ENCODE measurements at places on chromosomes 7 and 10. TPM values are rescaled to one million over a fixed set of nuclear protein-coding genes. Genes with fewer than 3 reads are reported as not detected.

CACNB2 gene
- not detected for total RNA-seq

PAPSS2 gene
- 0.13 TPM for total RNA-seq

EVX1 gene
- not detected for total RNA-seq

NPM3 gene
- total RNA-seq: 26.7 TPM

GTF2IRD1 gene
- 4.0 TPM for total RNA-seq

BTBD16 gene
- total RNA-seq: not detected

PPP1R17 gene
- total RNA-seq: not detected

CYP3A4 gene
- total RNA-seq: not detected

DNA sequence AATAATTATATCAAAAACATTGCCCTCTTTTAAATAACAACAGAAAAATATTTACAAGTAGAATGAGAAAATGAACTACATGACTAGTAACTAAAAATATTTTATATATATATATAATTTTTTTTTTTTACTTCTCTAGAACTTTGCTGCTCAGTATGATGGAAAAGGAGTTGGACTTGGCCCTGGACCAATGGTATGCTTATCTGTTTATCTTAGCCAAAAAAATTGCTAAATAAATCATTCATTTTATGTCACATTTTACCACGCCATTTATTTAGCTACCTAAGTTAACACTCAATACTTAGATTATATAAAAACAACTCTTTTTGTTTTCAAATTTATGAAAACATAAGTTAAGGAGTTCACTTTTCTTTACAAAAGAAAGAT lies 6.7 kb downstream of the COL1A2 start:
- no peak overlapping the region for H3K27ac ChIP-seq
- DNase-seq: no peak
- H3K4me1 ChIP-seq: no peaks in the 10 kb centered on the region

- no peaks in the 10 kb centered on the region for H3K4me1 ChIP-seq
- H3K4me3 ChIP-seq: no peak overlapping the region
- H3K36me3 ChIP-seq: no peaks in the 10 kb centered on the region
- H3K27me3 ChIP-seq: no peaks in the 10 kb centered on the region
- DNase-seq: no peak
- no peak overlapping the region for H3K27ac ChIP-seq
Measured at GRCh38 chr10:17954861-17955260, 3.1 kb downstream of the SLC39A12 start.

DNA sequence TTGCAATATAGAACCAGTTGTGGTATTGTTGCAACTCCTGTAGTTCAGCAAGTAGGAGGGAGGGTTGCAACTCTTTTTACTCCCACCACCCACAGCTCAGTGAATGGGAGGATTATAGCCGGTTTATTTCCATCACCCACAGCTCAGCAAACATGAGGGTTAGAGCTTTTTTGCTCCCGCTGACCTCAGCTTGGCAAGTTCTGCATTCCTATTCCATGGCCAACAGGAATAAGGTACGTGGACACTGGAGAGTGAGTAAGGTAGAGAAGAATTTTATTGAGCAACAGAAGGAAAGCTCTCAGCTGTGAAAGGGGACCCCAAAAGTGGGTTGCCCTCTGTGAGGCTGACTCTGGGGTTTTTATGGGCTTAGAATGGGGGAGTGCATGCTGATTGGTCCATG lies 167.1 kb upstream of the SMIM30 start:
- H3K4me3 ChIP-seq: no peak overlapping the region
- no peak overlapping the region for H3K27ac ChIP-seq
- H3K36me3 ChIP-seq: no peaks in the 10 kb centered on the region
- H3K27me3 ChIP-seq: peaks cover 4% of the 10 kb centered on the region
- H3K4me1 ChIP-seq: no peaks in the 10 kb centered on the region

DNA sequence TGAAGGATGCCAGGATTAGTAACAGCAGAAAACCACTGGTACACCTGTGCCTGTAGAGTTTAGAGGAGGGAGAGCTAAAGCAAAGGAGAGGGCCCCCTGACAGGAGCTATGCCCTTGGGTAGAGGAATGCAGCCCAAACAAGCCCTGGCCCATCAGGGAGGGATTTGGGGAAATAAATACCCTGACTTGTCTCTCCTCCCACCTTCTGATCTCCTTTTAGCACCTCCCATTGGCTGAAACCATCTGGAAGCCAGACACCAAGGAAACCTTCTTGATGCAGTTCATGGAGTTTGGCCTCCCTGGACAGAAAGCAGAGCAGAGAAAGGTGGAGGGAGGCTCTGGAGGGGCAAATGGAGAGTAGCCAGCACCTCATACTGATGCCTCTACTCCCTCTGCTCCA lies 45.3 kb downstream of the ADRA2A start:
- H3K27ac ChIP-seq: no peak overlapping the region
- no peak for DNase-seq
- H3K27me3 ChIP-seq: peaks cover 4% of the 10 kb centered on the region
- H3K36me3 ChIP-seq: no peaks in the 10 kb centered on the region
- no peaks in the 10 kb centered on the region for H3K4me1 ChIP-seq
- no peak overlapping the region for H3K4me3 ChIP-seq

GRCh38 chr7:159026271-159027055 lies 118.2 kb downstream of the VIPR2 start:
- peaks cover 13% of the 10 kb centered on the region for H3K27me3 ChIP-seq
- no peaks in the 10 kb centered on the region for H3K4me1 ChIP-seq
- H3K27ac ChIP-seq: no peak overlapping the region
- no peak overlapping the region for H3K4me3 ChIP-seq
- DNase-seq: no peak
- H3K36me3 ChIP-seq: no peaks in the 10 kb centered on the region

- peak; percentile 15 for DNase-seq
- H3K27ac ChIP-seq: no peak overlapping the region
- H3K4me3 ChIP-seq: no peak overlapping the region
- no peaks in the 10 kb centered on the region for H3K36me3 ChIP-seq
- peaks cover 28% of the 10 kb centered on the region for H3K27me3 ChIP-seq
Measured at GRCh38 chr7:157515342-157516041, 178.7 kb downstream of the DNAJB6 start.

- no peaks in the 10 kb centered on the region for H3K36me3 ChIP-seq
- no peak overlapping the region for H3K27ac ChIP-seq
- H3K4me3 ChIP-seq: no peak overlapping the region
- no peaks in the 10 kb centered on the region for H3K4me1 ChIP-seq
Measured at GRCh38 chr10:64508029-64508661, 986.9 kb downstream of the REEP3 start.

DNA sequence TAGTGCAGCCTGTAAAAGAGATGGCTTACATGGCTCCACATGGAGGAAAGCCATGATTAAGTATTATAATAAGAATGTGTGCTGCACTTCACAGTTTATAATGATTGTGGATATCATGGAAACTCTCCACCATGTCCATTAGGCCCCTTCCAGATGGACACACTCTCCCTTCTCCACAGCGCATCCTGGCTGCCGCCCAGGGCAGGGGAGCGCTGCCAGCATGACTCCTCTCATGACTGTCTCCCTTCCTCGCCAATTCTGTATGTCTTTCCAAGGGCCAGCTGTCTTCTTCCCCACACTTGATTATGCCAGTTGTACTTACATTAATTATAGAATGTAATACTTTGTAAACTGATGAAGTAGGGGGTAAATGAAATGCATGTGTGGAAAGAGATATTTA lies 259.3 kb upstream of the TMEM72 start:
- H3K36me3 ChIP-seq: no peaks in the 10 kb centered on the region
- H3K27me3 ChIP-seq: no peaks in the 10 kb centered on the region
- H3K4me1 ChIP-seq: no peaks in the 10 kb centered on the region

GRCh38 chr10:124083047-124083739 lies 10.2 kb downstream of the CHST15 start:
- no peak overlapping the region for H3K27ac ChIP-seq
- no peak overlapping the region for H3K4me3 ChIP-seq
- no peaks in the 10 kb centered on the region for H3K4me1 ChIP-seq
- peaks cover under 1% of the 10 kb centered on the region for H3K27me3 ChIP-seq
- H3K36me3 ChIP-seq: no peaks in the 10 kb centered on the region

DNA sequence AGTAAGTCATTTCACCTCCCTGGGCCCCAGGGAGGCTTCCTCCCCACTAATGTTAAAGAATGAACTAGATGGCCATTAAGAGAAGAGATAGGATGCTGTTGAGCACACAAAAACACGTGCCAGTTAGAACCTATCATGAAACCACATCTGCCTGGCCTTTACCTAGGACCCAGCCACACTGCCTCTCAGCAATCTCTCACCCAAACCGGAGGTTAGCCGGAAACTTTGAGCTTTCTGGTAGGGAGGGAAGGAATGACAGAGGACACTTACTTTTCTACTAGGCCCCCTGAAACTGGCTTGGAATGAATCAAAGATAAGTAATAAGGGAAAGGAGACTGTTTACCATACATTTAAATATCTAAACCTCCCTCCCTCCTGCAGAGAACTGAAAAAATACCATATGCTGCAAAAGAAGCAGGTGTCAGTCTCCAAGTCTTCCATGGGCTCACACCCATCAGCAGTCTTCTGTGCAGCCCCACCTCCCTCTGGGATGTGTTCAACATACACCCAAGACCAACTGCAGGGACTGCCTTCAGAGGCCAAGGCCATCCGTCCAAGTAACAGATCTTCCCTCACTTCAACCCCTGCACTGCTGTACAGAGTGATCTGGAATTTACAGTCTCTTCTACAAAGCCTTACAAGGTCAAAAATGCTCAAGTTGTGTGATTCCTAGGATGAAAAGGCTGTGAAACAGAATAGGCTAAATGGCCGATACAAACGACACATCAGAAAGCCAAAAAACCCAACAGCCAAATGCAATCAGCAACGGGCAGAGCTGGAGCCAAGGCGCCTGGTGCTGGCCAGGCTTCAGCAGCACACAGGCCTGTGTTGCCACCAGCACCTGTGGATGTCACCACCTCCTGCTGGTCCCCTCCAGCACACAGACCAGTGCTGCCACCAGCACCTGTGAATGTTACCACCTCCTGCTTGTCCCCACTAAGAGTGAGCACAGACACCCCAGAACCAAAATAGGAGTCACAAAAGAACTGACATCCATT lies 42.4 kb downstream of the SORBS1 start:
- H3K4me1 ChIP-seq: peaks cover 4% of the 10 kb centered on the region
- H3K27ac ChIP-seq: no peak overlapping the region
- H3K27me3 ChIP-seq: no peaks in the 10 kb centered on the region

DNA sequence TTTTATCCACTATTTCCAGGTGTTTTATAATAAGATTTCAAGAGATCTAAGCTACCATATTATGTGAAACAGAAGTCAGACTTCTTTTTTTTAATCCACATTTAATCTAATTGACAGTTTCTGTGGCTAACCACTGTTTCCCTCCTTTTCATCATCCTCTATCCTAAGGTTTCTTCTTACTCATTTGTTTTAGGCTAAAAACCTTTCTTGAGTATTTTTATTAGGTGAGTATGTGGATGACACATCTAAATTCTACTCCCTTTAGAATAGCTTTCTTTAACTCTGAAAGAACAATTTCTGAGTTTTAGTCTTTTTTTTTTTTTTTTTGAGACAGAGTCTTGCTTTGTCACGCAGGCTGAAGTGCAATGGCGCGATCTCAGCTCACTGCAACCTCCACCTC lies 62.7 kb downstream of the NPY start:
- no peak for DNase-seq
- H3K27me3 ChIP-seq: peaks cover 3% of the 10 kb centered on the region
- H3K36me3 ChIP-seq: no peaks in the 10 kb centered on the region

DNA sequence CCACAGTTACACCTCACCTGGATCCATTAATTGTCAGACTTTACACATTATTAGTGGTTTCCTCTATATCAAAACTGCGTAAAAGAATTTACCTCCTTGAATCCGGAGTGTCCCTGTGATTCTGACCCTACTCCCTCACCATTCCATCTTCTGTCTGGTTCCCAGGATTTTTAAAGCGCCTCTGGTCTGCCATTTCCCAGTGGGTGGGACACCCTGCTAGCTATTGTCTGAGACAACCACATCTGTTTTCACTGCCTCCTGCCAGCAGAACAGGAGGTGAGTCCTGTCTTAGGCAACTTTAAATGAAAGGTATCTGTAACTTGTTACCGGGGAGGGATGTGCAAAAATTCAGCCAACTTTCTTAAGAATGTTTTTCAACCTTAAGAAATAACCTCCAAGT lies 2.3 kb downstream of the MACROH2A2 start:
- H3K4me1 ChIP-seq: peaks cover 12% of the 10 kb centered on the region
- DNase-seq: no peak
- peaks cover 3% of the 10 kb centered on the region for H3K36me3 ChIP-seq
- H3K4me3 ChIP-seq: peak overlapping the region; percentile 43
- H3K27me3 ChIP-seq: peaks cover 43% of the 10 kb centered on the region
- no peak overlapping the region for H3K27ac ChIP-seq

DNA sequence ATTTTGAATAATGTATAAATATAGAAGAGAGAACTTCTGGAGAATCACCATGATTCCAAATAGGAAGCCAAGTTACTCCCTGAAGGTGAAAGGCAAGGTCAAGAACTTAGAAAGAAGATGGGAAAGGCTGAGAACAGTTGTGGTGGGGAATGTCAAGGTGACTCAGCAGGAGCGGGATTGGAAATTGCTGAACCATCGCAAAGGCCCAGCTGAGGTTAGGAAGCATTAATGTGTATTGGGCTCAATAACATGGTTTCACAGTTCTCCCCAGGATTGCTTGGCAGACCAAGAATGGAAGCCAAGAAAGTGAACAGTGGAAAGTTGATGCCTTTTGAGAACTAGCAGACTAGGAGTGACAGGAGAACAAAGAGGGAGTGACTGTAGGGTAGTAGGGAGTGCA lies 133.3 kb downstream of the VTI1A start:
- no peak overlapping the region for H3K27ac ChIP-seq
- no peaks in the 10 kb centered on the region for H3K36me3 ChIP-seq
- no peaks in the 10 kb centered on the region for H3K4me1 ChIP-seq
- H3K4me3 ChIP-seq: no peak overlapping the region

GRCh38 chr7:105691680-105692564 lies 110.6 kb upstream of the EFCAB10 start:
- peaks cover 37% of the 10 kb centered on the region for H3K4me1 ChIP-seq
- H3K27ac ChIP-seq: peak overlapping the region; percentile 92
- peaks cover 12% of the 10 kb centered on the region for H3K36me3 ChIP-seq
- H3K4me3 ChIP-seq: peak overlapping the region; percentile 74
- DNase-seq: peak; percentile 79

DNA sequence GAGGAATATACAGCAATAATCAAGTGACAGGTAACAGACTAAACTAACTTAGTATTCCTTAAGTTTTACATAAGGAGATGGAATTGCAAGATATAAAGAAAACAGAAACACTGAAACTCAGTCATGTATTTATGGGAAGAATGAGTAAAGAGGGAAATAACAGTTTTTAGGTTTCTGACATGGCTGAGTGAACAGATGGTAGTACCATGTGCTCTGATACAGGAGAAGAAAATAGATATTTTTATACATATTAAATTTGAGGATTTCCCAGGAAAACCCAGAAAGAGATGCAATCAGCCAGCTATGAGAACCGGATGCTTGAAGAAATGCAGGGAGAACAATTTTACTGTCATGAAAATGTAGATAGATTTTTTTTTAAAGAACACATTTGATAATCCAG lies 669.5 kb upstream of the GRM3 start:
- no peak overlapping the region for H3K27ac ChIP-seq
- H3K36me3 ChIP-seq: no peaks in the 10 kb centered on the region
- no peak for DNase-seq
- H3K4me3 ChIP-seq: no peak overlapping the region
- no peaks in the 10 kb centered on the region for H3K4me1 ChIP-seq
- no peaks in the 10 kb centered on the region for H3K27me3 ChIP-seq

- peak overlapping the region; percentile 93 for H3K4me3 ChIP-seq
- H3K27me3 ChIP-seq: no peaks in the 10 kb centered on the region
- DNase-seq: no peak
- H3K36me3 ChIP-seq: peaks cover 60% of the 10 kb centered on the region
Measured at GRCh38 chr7:158702944-158703343, 1.7 kb downstream of the NCAPG2 start.

- no peaks in the 10 kb centered on the region for H3K4me1 ChIP-seq
- H3K27me3 ChIP-seq: no peaks in the 10 kb centered on the region
- no peak overlapping the region for H3K27ac ChIP-seq
- DNase-seq: no peak
- H3K36me3 ChIP-seq: no peaks in the 10 kb centered on the region
Measured at GRCh38 chr7:47634273-47634672, 52.4 kb upstream of the TNS3 start.
